ENCODE measurements at places on chromosomes 2 and 18. TPM values are rescaled to one million over a fixed set of nuclear protein-coding genes. Genes with fewer than 3 reads are reported as not detected.

DNA sequence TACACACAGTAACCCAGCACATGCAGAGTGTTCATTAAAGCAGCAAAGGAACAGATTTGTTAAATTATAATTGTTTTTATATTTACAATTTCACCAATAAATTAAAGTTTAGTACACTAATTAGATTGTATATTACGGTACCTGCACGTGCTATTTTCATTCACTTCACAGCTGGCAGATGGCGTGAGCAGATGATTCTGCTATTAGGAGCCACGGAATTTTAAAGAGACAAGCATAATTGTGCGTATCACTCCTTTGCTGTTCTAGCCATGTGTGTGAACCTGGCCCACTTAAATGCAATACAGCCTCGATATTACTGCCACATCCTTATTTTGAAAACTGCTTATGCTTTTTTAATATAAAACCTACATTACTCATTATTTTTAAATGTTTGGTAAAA is 332.8 kb upstream of the SOX11 start:
- no peak for DNase-seq
- no peaks in the 10 kb centered on the region for H3K36me3 ChIP-seq
- no peak overlapping the region for H3K27ac ChIP-seq
- no peaks in the 10 kb centered on the region for H3K27me3 ChIP-seq

GRCh38 chr2:68916226-68916625 is 36.5 kb downstream of the GKN2 start:
- H3K4me3 ChIP-seq, result no peak overlapping the region
- no peak overlapping the region for H3K27ac ChIP-seq
- H3K4me1 ChIP-seq, result peaks cover 5% of the 10 kb centered on the region
- no peak for DNase-seq
- no peaks in the 10 kb centered on the region for H3K27me3 ChIP-seq

DNA sequence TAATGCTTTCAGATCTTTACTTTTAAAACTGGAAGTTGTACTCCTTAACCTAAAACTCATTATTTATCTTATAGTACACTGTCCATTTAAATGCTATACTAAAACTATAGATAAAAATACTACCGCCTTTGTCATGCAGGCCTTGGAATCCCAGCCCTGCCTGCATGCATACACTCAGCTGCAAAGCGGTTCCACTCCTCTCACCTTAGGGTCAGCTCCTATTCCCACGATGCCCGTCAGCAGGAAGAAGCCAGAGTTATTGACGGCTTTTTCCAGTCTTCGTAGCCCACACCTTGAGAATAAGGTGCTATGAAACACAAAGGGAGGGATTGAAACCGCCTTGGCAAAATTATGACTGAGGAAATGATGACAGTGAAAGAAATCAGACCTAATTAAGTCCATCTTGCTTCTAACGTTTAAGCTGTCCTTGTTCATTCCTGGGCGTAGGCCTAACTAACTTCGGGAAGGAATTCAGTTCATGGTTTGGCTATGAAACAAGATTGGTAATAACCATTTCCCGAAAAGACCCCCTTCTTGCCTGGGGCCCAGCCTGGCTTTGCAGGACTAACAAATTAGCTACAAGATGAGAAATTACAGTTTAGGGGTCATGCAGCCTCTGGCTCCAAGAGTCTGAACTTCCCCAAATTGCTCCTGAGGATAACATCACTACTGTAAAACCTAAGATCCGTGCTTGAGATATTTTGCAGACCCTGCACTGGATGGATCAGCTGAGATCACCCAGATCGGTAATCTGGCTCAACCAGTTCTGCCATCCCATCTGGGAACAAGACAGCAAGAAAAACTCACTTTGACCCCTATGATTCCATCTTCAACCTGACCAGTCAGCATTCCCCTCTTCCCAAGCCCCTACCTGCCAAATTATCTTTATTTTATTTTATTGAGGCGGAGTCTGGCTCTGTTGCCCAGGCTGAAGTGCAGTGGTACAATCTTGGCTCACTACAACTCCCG is 17.1 kb downstream of the EPB41L5 start:
- H3K4me3 ChIP-seq, result no peak overlapping the region
- H3K27me3 ChIP-seq, result no peaks in the 10 kb centered on the region
- peaks cover 5% of the 10 kb centered on the region for H3K4me1 ChIP-seq
- no peak overlapping the region for H3K27ac ChIP-seq

The PRSS56 gene
- total RNA-seq, result not detected

GRCh38 chr2:128477891-128478290 is 159.2 kb upstream of the HS6ST1 start:
- H3K4me3 ChIP-seq, result no peak overlapping the region
- no peaks in the 10 kb centered on the region for H3K4me1 ChIP-seq
- no peaks in the 10 kb centered on the region for H3K27me3 ChIP-seq

GRCh38 chr2:234512884-234513669 is 16.2 kb upstream of the ARL4C start:
- H3K27ac ChIP-seq, result no peak overlapping the region
- DNase-seq, result no peak
- H3K27me3 ChIP-seq, result no peaks in the 10 kb centered on the region

DNA sequence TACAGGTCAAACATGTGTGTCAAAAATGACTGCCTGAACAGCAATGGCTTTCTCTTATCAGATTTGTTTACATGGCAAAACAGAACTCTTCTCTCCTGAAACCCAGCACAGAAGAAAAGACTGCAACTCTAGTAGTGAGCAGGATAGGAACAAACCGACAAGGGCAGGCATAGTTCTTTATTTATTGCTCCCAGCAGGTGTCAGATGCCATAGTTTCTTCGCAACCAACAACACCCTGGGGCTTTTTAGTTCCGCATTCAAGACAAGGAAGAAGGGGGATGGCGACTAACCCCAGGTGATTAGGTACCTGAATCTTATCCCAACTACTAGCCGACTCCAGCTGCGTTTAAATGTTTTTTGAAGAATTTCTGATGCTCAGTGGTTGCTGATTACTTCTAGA is 367.5 kb upstream of the FIGN start:
- H3K4me3 ChIP-seq, result no peak overlapping the region
- H3K27ac ChIP-seq, result no peak overlapping the region
- H3K36me3 ChIP-seq, result no peaks in the 10 kb centered on the region
- no peaks in the 10 kb centered on the region for H3K4me1 ChIP-seq

DNA sequence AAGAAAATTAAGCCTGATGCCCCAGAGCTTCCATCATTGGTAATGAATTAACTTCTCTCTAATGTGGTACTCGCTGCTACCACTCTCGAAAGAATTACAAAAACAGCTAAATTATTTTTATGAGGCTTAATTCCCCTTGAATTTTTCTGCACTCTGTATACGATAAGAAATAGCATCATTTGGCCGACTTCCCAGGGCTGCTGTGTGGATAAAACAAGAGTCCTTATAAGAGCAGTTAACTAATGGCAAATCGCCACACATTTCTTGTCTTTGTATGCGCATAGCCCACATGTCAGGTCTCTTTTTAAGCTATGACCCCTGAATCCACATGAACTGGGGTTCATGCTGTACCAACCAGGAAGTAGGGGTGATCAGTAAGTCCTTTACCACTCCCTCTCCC is 668.4 kb downstream of the TMEM182 start:
- no peaks in the 10 kb centered on the region for H3K36me3 ChIP-seq
- H3K27me3 ChIP-seq, result no peaks in the 10 kb centered on the region
- no peaks in the 10 kb centered on the region for H3K4me1 ChIP-seq
- no peak overlapping the region for H3K27ac ChIP-seq
- no peak for DNase-seq
- H3K4me3 ChIP-seq, result no peak overlapping the region

- H3K27ac ChIP-seq, result no peak overlapping the region
- peaks cover 97% of the 10 kb centered on the region for H3K27me3 ChIP-seq
- peak; percentile 92 for DNase-seq
- H3K36me3 ChIP-seq, result no peaks in the 10 kb centered on the region
Observed at GRCh38 chr2:118855451-118856279, 8.2 kb upstream of the EN1 start.

DNA sequence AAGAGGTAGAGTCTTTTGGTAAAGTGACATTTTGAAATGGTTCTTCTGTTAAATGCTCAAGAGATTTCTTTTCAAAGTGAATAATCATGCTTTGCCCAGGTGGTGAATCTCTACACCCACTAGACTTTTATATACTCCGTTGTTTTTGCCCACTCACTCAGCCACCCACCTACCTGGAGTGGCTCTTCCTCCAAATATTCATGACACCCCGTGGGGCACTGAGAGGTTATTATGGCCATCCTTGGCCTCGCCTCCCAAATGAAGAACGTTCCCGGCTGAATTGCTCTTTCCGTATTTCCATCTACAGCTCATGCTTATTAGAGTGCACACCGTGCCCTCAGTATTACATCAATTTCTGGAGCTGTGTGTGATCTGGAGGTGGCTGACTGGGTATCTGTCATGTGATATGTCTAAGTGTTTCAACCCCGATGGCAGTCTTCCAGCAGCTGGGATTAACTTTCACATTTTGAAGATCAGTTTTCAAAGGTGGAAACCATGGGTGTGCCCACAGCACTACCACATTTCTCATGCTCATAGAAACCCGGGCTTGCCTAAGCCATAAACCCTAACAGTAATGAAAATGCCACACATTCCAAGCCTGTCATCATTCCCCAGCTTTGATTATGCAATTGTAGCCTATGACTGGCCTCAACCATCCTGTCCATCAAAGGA is 406.6 kb upstream of the MMADHC start:
- no peak overlapping the region for H3K4me3 ChIP-seq
- no peak overlapping the region for H3K27ac ChIP-seq
- no peaks in the 10 kb centered on the region for H3K36me3 ChIP-seq
- no peaks in the 10 kb centered on the region for H3K27me3 ChIP-seq
- no peaks in the 10 kb centered on the region for H3K4me1 ChIP-seq
- no peak for DNase-seq

The CD8B2 gene
- not detected for total RNA-seq

DNA sequence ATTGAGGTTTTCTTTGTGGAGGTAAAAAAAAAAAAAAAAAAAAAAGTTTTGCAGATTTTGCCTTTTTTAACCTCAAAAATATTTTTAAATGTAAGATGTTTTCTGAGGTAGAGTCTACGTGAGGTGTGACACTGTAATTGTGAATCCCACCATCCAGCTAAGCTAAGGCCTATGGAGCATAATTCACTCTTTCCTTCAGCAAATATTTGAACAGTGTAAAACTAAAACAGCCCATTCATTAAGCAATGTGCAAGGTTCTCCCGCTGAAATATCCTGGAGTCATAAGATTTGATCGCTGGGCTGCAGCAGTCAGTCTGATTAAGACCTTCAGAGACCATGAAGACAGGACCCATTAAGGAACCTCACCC is 105.1 kb downstream of the HNRNPLL start:
- DNase-seq, result no peak
- H3K4me3 ChIP-seq, result no peak overlapping the region
- no peak overlapping the region for H3K27ac ChIP-seq
- H3K36me3 ChIP-seq, result peaks cover 6% of the 10 kb centered on the region
- no peaks in the 10 kb centered on the region for H3K4me1 ChIP-seq

DNA sequence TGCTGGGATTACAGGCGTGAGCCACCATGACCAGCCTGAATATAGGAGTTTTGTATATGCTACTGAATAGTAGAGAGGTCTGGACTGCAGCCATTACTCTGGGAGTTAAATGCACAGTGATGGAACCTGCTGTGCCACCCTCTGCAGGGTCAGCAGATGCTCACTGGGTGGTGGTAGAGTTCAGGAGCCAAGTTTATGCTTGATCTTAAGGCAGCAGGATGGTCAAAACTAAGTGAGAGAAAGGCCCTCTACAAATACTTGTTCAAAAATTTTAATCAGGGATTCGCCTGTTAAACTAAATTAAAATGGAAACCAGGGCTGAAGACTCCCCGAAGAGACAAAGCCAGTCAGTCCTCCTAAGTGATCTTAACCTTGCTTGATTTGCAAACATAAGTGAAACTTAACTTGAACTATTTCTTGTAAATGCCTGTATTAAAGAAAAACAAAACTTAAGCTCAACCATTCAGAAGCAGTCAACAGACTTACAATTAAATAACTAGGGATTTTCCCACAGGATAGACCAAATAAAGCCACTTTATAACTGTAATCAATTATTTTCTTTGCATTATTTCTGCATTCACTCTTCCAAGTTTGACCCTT is 4.2 kb upstream of the WDFY1 start:
- no peaks in the 10 kb centered on the region for H3K27me3 ChIP-seq
- DNase-seq, result no peak
- no peaks in the 10 kb centered on the region for H3K36me3 ChIP-seq
- no peak overlapping the region for H3K27ac ChIP-seq
- peaks cover 12% of the 10 kb centered on the region for H3K4me1 ChIP-seq

DNA sequence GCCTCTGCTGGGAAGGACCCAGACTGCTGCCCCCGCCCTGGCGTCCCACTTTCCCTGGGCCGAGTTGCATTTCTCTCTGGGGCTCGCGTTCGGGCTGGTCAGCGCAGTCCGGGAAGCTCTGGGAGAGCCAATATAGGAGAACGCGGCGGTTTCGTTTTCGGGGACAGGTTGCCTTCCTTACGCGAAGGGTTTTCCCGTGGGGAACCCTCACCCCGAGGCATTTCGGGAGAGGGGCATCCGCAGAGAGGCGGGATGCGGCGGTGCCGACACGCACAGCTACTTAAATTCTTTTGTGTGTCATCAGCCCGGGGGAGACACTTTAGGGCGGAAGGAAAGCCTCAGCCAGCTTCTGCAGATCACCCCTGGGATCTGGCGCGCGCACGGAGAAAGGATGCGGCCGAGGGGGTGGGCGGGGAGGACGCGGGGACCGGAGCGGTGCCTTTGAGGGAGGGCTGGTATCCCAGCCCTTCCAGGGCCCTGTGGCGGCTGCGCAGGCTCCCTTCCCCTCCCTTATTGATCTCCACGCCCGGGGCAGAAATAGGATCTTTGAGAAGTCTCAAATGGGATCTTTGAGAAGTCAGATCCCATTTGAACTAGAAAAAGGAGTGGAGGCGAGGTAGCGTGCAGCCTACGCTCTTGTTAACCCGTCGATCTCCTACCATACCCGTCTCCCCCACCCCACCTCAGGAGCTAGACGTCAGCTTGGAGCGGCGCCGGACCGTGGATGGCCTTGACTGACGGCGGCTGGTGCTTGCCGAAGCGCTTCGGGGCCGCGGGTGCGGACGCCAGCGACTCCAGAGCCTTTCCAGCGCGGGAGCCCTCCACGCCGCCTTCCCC is 1.2 kb downstream of the GATA6 start:
- H3K27ac ChIP-seq, result no peak overlapping the region
- H3K27me3 ChIP-seq, result peaks cover 90% of the 10 kb centered on the region
- H3K4me3 ChIP-seq, result peak overlapping the region; percentile 87
- 0 out of 2 replicates have a peak, but pooled peaks cover 2% of the 10 kb centered on the region for H3K4me1 ChIP-seq

- H3K36me3 ChIP-seq, result no peaks in the 10 kb centered on the region
- no peak for DNase-seq
- H3K4me1 ChIP-seq, result no peaks in the 10 kb centered on the region
Observed at GRCh38 chr2:203631068-203631757, 75.2 kb upstream of the CD28 start.

The STEAP3 gene
- total RNA-seq, result 15.9 TPM

- H3K4me1 ChIP-seq, result no peaks in the 10 kb centered on the region
- H3K27ac ChIP-seq, result no peak overlapping the region
- 0 out of 3 replicates have a peak, but pooled peaks cover 3% of the 10 kb centered on the region for H3K36me3 ChIP-seq
- DNase-seq, result no peak
Observed at GRCh38 chr2:134189009-134189720, 64.7 kb upstream of the MGAT5 start.

DNA sequence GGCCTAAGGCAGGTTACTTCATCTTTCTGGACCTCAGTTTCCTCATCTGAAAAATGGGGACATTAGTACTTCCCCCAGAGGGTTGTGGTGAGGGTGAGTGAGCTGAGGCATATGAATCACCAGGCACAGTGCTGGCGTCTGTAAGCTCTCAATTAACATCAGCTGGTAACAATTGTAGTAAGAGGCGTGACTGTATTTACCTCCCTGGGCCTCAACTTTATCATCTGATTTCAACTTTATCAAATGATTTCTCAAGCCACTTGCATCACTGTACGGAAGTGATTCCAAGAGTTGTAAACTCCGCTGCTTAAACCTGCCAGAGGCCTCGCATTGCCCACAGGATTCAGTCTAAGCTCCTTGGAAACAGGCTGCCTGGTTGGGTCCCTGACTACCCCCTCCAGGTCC is 53.6 kb upstream of the PKDCC start:
- no peaks in the 10 kb centered on the region for H3K27me3 ChIP-seq
- H3K36me3 ChIP-seq, result peaks cover 5% of the 10 kb centered on the region
- H3K4me1 ChIP-seq, result 0 out of 2 replicates have a peak, but pooled peaks cover 5% of the 10 kb centered on the region
- no peak overlapping the region for H3K4me3 ChIP-seq

The MFSD6 gene
- total RNA-seq, result 2.9 TPM

All from H9 (cell line).